ENCODE measurements at places on chromosomes 5 and 9.

GRCh38 chr9:113659039-113659438 is 195.5 kb downstream of the RGS3 start:
- DNase-seq: no peak

DNA sequence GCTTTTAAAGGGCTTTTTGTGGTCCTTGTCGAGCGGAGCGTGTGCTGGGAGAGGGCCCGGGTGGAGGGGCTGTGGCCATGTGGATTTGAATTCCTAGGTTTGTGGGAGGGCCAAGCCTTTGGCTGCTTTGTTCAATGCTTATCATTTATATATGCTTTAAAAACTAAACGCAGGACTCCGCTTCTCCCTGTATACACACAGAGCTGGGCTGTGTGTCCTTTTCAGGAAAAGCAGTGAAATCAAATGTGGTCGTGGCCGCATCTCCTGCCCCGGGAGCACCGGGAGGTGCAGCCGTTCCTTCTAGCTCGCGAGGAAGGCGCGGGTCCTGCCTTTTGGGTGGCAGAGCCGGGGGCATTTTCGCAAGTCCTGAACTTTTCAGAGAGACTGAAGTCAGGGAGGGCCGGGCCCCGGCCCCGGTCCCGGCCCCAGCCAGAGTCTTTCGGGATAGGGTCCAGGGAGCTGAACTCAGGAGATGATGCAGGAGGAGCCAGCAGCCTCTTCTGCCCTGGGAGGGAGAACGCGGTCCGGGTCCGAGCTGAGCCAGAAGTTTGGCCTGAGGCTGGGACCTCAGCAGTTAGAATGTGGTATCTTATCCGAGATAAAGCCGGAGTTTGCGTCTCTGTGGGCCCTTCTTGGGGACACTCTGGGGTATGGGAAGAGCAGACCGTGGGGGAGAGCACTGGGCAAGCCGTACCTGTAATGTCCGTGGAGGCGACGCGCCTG is 158.8 kb downstream of the C9orf152 start:
- DNase-seq: peak; percentile 9

DNA sequence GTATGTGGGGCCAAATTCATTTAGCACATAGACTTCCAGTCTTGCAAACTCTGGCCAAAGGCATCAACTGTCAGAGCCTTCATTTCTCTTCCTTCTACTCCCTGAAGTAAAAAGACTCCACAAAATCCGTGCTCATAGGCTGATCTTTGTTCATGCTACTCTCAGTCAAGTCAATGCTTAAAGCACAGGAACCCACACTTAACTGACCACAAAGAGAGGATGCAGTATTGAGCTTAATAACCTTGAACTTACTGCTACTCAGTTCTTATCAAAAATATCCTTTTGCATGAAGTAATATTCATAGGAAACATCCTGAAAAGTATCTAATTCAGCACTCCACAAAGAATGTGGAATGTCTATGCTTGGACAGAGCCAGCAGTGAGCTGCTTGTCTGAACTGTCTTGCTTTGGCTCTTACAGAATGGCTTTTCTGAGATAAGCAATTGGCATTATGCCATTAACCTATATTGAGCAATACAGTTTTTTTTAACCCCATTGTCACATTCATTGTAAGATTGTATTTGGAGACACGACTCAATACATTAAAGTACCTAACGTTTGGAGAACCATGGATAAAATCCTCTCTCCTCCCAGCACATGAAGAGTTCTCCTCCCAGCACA is 21.7 kb downstream of the LPAR1 start:
- peak; percentile 35 for DNase-seq

GRCh38 chr5:81045389-81045807 is 85.2 kb downstream of the RASGRF2 start:
- peak; percentile 81 for DNase-seq

GRCh38 chr5:91443023-91443422 is 59.9 kb upstream of the ARRDC3 start:
- peak; percentile 5 for DNase-seq

DNA sequence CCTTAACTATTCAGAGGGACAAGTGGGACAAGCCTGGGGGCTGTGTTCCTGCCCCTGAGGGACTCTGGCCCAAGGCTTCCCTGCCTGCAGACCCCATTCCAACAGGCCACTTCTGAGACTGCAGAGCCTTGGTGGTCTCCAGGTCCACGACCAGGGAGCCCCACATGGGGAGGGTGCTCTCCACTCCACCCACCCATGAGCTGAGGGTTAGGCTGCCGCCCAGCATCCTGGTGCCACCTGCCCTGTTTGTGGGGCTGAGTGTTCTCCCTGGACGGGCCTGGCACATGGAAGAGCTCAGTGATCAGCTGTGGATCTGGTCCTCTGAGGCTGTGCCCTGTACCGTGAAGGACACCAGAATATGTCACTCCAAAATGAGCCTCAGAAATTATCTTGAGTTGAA is 2.5 kb upstream of the ABO start:
- no peak for DNase-seq

DNA sequence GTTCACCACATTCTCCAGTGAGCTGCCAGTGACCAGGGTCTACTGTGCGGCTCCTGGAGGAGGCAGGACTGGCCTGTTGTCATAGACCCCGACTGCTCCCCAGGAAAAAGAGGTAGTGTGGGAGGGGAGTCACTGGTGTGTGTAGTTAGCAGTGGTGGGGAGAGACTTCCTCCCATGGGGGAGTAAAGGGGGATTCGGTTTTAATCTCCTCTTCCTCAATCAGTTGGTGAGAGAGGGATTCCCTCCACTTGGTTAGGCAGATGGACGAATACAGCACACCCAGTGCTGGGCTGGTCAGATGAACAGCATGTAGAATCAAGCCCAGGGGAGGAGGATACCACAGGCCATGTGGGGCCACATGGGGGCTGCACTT is 207.6 kb upstream of the S1PR3 start:
- no peak for DNase-seq

- DNase-seq: no peak
These were observed 14.3 kb downstream of the CD180 start for GRCh38 chr5:67182301-67182790.

- peak; percentile 77 for DNase-seq
These were observed 308.1 kb downstream of the LRRC70 start for GRCh38 chr5:62886603-62887315.

DNA sequence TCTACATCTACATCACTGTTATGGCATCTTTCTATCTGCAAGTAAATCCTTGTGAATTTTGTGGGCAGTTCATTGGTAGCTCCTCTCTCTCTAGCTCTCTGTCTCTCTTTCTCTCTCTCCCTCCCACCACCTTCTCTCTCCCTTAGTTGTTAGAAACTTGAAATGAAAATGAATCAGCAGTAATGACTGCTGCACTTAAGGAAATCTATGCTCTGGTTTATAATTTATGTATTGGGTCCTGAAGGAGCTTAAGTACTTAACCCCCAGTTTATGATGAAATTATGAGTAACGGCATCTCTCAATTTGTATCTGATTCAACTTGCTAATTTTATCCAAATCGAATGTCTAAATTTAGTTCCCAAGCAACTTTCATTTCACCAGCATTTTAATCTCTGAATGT is 52.0 kb upstream of the PTGER4 start:
- DNase-seq: no peak

GRCh38 chr9:94813379-94813778 is 86.9 kb downstream of the AOPEP start:
- DNase-seq: no peak
